ENCODE measurements at places on chromosomes 11 and 22.

DNA sequence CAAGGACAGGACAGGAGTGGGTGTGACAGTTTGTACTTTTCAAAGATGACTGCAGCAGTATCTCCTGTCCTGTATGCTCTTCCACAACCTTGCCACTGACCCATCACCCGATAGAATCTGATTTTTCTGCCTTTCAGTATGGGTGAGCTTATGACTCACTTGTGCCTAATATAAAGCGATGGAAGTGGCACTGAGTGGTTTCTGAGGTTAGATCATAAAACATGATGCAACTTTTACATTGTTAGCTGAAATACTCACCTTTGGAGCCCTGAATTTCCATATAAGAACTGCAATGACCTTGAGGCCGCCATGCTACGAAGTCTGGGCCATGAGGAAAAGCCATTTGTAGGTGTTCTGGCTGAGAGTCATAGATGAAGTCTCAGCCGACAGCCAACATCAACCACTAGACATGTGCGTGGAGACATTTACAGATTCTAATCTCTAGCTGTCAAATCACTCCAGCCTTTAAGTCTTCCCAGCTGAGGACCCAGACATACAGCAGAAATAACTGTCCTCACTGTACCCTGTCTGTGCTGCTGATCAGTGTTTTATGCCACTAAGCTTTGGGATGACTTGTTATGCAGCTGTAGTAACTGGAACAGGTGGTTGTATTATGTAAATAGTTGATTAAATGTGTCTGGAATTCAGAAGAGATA is 105.9 kb upstream of the ARHGAP20 start:
- no peak for DNase-seq

DNA sequence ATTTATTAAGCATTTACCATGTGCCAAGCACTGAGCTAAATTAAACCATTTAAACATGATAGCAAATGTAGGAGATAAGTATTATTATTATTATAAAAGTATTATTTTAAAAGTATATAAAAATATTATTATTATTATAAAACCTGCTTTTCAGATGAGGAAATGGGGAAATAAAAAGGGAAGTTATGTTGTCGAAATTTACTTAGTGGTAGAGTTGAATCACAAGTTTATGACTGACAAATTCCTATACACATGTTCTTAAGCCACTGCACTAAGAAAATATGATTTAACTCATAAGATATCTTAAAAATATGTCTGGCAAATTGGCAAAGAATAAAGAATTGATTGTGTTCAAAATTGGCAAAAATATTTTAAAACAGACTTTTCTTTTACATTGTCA is 53.8 kb downstream of the CASP12 start:
- DNase-seq: no peak

DNA sequence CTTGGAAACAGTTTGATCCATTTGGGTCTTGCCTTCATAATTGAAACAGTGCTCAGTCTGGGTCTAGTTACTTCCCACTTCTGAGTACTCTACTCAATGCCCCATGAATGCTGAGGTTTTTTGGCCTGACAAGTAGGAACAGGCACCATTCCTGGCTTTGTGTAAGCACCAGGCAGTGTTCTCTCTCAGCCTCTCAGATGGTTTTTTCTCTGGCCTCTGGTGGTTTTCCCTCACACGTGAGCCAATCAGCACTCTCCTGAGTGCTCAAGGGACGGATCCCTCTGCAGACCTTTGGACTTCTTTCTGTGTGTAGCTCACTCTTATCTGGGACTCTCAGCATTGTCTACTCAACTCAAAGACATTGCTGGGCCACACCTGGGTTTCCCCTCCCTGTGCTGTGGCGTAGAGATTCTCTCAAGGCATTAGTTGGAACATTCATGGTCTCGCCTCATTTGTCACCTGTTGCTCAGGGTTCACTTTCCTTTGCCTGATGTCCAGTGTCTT is 21.3 kb downstream of the SIK2 start:
- DNase-seq: no peak

GRCh38 chr11:71580057-71581003 is 2.3 kb downstream of the KRTAP5-11 start:
- peak; percentile 74 for DNase-seq

GRCh38 chr11:119337581-119338317 is 2.9 kb downstream of the C1QTNF5 start:
- no peak for DNase-seq

GRCh38 chr11:119607726-119608125 is 121.3 kb downstream of the NECTIN1 start:
- DNase-seq: no peak

DNA sequence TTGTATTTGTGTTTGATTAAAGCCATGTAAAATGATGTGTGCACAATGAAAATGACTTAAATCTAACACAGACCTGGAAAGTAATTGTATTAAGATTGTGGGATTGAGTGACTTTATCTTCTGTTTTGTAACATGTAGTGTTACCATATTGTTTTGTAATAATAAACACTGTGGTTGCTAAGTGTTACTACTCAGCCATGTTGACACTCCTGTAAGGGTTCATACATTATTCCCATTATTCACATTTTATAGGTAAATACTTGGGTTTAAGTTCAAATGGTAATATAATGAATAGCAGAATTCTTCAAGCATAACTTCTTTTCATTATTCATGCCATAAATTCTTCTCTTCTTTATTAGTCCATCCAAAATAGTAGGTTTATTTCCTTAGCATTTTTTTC is 69.0 kb downstream of the ZC3H12C start:
- no peak for DNase-seq

- no peak for DNase-seq
These were observed 34.4 kb downstream of the SCUBE2 start for GRCh38 chr11:9057007-9057406.

DNA sequence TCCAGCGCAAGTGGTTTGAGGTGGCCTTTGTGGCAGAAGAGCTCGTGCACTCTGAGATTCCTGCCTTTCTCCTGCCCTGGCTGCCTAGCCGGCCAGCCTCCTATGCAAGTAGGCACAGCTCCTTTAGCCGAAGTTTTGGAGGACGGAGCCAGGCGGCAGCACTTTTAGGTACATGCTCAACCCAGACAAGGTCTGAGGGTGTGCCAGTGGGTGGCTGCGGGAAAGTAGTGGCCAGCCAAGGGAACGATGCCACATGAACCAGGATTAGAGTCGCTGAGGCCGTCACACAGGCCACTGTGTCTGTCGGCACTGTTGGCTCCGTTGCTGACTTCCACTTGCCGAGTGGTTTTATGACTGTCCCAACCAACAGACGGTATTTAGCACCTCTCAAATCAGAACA is 64.8 kb upstream of the YWHAH start:
- DNase-seq: no peak

DNA sequence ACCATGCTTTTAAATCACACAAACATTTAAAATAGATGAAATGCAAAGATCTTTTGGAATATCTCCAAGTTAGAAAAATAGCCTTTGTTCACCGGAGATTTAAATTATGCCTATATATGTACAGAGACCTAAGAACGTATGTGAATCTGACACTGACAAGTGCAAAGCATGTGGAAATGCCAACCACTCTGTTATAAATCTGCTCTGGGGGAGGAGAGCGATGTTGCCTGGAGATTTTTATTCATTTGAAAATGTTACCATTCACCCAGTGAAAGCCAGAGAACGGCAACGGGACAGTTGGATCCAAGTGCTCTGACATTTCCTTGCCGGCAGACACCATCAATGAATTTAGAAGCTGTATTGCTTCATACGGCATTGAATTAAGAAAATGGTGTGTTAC is 39.8 kb upstream of the BMAL1 start:
- no peak for DNase-seq

DNA sequence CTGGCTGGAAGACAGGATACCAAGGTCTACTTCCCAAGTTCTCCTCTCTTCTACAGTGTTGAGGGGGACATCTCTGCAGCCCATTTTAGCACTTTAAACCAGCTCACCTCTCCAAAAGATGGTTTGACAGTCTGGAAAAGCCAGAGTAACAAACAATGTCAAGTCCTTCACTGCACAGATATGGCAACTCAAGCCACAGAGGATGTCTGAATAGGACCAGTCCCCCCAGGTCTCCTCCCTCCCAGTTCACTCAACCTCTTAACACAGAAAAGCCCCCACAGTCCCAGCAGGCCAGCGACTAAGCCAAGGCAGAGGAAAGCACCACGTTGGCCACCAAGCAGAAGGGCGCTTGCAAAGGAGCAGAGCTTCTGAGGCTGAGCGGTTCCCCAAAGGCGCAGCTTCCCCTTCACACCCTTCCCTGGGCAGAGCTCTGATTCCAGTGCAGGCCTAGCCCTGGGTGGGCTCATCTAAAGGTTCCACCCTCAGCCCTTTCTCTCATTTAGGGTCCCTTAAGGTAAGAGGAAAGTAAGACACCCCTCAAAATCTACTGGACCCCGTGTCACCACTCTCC is 62.7 kb downstream of the PAK1 start:
- DNase-seq: no peak

DNA sequence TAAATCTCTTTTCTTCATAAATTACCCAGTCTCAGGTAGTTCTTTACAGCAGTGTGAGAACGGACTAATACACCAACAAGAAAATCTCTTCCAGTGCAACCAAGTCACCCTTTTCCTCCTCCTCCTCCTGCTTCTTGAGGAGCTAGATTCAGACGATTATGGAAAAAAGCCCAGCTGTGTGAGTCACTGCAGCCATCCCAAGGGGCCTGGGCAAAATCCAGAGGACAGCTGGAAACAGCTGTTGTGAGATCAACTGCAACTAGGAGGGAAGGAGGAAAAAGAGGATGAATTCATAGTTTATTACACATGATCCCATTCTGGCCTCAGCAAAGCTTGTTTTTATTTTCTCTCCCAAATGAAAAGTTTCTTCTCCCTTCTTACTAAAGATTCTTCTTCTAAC is 32.9 kb downstream of the RBFOX2 start:
- no peak for DNase-seq

DNA sequence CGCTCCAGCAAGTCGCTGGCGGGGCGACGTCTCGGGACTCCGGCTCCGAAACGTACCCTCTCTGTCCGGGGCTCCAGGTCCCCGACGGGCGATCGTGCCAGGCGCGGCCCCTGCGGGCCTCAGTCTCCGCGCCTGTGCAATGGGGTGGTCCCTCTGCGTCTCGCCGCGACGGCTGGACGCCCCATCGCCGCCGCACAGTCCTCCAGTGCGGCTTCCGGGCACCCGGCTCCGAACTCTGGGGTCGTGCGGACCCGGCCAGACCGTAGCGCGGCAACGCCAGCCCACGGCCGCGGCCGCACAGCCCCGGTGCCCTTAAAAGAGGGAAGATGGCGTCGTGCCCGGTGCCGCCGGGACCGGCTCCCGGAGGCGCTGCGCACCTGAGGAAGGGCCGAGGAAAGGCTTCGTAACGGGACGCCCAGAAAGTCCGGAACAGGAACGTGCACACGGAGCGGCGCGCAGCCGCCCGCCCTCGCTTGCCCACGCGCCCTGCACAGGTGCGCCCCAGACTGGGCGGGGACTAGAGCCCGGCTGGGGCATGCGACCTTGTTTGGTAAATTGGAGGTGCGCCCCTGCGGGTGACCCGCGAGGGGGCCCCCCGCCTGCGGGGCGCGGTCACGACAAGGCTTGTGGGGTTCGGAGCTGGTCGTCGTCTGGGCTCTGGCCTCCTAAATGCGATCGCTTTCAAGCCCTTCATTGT is 525 bp downstream of the BIK start:
- DNase-seq: no peak

Data from SHP77 (cell line).